Activated CD8-positive, alpha-beta memory T cell treated with anti-CD3 and anti-CD28 coated beads for 48 hours (primary cell): ENCODE measurements at places on chromosomes 16 and 17.

DNA sequence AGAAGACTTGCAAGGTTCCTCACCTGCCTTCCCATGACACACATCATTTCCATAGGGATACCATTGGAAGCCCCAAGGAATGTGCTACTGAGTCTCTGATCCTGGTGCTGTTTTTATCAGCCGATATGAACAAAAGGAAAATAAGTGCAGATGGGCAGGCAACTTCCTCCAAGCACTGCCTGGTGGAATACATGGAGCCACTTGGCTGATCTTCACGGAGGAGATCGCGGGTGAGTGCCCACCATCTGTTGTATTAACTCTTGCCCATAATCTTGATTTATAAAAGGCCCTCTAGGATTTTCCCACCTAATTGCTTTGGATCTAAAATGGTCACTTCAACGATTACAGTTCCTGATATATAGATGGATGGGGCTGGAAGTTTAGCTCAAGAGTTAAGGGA lies 24.7 kb upstream of the CDRT15 start:
- DNase-seq = no peak

DNA sequence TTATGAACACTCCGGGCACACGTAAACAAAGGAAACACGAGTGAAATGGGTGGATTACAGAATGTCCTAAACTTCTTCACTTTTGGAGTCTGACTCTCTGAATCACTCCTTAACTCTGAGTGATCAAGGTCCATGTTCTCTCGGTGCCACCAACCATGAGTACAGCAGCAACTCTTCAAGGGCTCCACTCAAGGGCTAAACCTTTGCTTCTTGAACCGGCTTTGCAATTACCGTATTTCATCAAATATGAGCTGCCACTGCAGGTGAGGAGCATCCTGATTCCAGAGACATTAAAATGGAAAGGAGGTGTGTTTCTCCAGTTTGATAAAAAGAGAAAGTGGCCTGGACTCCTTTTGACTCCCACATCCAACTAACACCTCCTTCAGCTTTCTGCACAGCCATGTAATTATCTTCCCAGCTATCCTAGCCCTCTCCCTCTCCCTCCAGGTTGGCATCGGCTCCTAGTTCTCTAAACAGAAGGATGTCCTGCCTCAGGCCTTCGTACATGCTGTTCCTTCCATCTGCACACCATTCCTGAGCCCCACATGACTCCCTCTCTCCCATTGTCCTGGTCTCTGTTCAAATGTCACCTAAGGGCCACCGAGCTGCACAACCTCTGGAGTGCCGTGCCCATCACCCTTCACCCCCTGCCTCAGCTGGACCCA lies 61.4 kb downstream of the ZDHHC7 start:
- no peak for DNase-seq

DNA sequence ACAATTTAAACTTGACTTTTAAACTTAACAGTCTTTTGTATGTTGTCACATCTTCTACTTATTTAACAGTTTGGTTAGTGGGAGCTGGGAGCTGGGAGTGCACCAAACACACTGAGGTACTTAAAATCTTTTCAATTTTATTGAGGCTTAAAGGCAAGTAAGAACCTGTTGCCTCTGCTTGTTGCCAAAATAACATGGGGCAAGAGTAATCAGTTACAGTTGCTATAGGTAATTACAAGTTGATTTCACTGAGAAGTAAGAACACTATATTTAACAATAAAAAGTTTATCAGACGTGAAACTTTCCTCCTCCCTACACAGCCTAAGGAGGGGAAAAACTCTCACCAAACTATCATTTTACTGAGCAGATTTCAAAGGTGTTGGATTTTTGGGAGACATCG lies 135.2 kb downstream of the FTO start:
- DNase-seq = no peak

GRCh38 chr17:78985395-78985794 lies 5.7 kb upstream of the LGALS3BP start:
- DNase-seq = no peak

- no peak for DNase-seq
Observed at GRCh38 chr17:70618641-70619040, 449.3 kb downstream of the KCNJ2 start.
